Fibroblast of skin of right biceps (primary cell): ENCODE measurements at places on chromosomes 11 and 22.

GRCh38 chr11:105368711-105369110, 229.1 kb upstream of the CARD18 start:
- DNase-seq, result no peak

- DNase-seq, result peak; percentile 76
Observed at GRCh38 chr22:37273126-37273845, 9.0 kb upstream of the CYTH4 start.

GRCh38 chr11:70127653-70128434, 49.7 kb downstream of the ANO1 start:
- peak; percentile 75 for DNase-seq

- DNase-seq, result no peak
Observed at GRCh38 chr22:31537019-31537535, 40.7 kb downstream of the SFI1 start.

GRCh38 chr11:75476739-75477613, 44.0 kb upstream of the KLHL35 start:
- DNase-seq, result no peak

GRCh38 chr11:12243911-12244550, 133.3 kb upstream of the PARVA start:
- DNase-seq, result no peak

DNA sequence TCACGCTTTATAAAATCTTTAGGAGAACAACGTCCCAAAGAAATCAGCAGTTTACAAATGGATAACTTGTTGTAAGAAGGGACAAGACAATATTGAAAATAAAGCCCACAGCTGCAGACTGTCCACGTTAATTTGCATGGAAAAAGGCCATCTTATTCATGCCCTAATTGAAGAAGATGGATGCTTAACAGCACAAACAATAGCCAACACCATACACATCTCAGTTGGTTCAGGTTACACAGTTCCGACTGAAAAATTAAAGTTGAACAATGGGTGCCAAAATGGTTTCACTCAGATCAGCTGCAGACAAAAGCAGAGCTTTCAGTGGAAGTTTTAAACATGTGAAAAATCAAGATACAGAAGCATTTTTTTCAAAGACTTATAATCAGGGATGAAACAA, 314.2 kb downstream of the RAB38 start:
- no peak for DNase-seq
